ENCODE measurements at places on chromosomes 2 and 18.

DNA sequence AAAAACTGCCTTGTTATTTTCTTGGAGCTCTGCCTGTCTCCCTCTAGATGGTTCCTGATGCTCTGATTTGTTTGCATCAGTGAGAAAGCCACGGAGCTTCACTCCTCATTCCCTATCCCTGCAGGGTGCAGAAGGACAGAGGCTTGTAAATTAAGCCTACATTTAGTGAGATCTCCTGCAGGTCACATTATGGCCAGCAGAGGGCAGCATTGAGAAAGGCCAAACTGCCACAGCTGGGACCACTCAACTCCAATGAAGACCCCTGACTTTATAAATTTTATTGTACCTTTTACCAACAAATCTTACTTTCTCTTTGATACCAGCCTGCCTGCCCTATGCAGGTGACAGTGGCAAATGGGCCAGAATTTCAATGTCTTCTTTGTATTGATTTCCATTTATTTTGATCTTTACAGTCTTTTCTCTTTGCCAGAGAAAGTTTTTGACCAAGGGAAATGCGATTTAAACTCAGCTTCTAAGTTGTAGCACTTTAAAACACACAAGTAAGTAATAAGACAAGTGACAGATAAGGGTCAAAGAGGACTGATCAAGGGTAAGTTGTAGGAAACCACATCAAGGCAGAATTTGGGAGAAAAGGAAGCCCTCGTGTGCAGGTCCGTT, 1029.1 kb upstream of the KLHL29 start:
- DNase-seq, result peak; percentile 74

DNA sequence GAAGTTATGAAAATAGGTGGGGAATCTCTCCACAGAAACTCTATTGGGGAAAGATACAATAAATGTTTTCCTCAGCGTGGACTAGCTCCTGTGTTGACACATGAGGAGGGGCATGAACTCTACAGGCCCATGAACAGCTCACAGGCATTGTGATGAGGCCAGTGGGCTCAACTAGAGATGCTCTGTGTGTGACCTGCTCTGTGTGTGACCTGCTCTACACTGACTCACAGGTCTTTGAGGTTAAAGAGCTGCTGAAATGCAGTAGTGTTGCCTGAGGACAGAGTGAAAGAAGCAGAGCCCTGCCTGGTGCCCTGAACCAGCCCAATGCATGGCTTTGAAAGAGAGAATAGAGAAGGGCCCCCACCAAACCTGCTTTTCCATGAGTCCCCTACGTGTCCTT, 117.6 kb downstream of the MCFD2 start:
- DNase-seq, result no peak

DNA sequence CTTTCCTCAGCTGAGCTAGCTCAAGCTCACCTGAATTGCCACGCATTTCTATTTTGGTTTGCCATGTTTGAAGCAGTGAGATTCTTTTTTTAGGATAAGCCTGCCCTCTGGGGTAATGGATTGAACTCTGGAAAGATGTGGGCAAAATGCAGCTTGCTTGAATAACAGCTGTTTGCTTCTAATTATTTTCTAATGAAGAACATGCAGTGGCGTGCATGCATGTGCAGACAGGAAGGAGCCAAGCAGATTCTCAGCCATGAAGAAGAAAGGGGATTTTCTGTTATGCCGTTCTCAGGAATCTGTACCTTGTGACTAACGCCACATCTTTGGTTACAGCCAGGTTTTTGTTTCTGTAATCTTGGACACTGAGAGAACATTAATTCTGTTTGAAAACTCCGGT, 171.2 kb downstream of the ANTXR1 start:
- DNase-seq, result no peak

GRCh38 chr2:46518861-46519260, 39.5 kb downstream of the TMEM247 start:
- DNase-seq, result no peak

DNA sequence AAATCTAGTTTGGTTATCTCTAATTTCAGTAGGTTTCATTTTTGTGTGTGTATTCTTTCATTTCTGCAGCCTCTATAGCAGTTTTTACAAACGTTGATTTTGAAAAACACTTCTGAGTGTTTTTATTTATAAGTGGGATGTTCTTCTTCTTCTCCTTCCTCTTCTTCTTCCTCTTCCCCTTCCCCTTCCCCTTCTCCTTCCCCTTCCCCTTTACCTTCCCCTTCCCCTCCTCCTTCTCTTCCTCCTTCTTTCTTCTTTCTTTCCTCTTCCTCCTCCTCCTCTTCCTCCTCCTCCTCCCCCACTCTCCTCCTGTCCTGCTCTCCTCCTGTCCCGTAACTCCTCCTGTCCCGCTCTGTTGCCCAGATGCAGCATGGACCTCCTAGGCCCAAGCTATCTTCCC, 4.2 kb downstream of the UGGT1 start:
- DNase-seq, result no peak

DNA sequence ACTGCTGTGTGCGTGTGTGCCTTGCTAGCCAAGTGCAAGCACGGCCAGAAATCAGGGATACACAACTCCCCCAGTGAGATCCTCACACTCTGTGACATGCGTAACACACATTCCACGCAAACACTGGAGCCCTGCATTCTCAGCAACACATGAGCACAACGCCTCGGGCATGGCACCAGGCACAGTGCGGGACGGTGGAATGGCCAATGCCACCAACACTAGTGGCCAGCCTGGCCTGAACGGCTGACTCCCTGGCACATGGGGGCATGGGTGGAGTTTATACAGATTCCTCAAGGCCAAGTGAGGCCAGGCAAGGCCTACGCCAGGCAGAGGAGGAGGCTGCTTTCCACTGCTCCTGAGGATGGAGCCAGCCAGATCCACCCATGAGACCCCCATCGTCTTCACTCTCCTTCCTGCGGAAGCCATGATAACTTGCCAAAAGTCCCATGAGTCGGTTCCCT, 56.2 kb downstream of the ANKMY1 start:
- DNase-seq, result no peak

- DNase-seq, result no peak
Observed at GRCh38 chr2:172734711-172735581, 699 bp upstream of the RAPGEF4 start.

DNA sequence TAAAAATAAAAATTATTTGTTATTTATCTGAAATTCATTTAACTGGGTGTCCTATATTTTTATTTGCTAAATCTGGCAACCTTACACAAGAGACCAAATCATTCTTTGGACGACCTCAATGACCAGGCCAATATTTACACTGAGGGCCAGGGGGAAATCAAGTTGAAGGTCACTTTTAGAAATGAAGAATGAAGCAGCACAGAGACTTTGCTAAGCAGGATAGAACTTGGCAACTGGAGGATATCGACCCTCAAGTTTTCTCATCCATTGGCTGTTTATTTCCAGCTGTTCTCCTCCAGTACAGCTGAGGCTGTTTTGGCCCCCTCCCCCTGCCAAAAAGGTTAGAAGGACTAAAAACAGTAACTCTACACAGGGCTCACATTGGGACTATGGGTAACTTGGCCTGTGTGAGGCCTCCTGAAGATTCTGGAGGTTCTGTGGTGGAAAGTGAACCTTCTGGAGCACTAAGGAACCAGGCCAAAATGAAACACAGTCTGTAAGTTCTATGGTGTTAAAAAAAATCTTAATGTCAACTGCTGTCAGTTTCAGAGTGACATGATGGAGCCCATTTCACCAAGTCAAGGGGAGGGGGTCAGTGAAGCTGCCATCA, 32.2 kb upstream of the ZFP36L2 start:
- DNase-seq, result no peak

GRCh38 chr2:161030260-161031063, 129.8 kb upstream of the TANK start:
- no peak for DNase-seq

- no peak for DNase-seq
Observed at GRCh38 chr2:222554517-222554916, 101.4 kb downstream of the FARSB start.

GRCh38 chr2:145961846-145962245, 1441.9 kb upstream of the ZEB2 start:
- DNase-seq, result no peak

DNA sequence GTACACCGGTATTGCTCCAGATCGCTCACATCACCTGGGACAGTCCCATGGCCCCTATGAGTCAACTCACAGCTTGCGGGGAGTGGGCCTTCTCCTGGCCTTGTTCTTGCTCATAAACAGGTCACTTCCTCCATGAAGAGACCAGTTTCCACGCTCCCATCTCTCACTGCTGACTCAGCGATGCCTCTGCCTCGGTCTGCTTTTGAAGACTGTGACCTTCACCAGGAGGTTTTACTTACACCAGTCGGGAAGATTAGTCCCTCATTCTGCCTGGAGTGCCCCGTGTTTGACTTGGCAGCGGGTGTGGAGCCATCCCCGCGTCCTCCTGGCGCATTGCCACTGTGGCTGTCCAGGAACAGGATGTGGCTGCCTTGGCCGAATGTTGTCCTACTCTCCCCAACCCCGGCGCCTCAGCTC, 159.8 kb downstream of the RHBDD1 start:
- DNase-seq, result no peak

DNA sequence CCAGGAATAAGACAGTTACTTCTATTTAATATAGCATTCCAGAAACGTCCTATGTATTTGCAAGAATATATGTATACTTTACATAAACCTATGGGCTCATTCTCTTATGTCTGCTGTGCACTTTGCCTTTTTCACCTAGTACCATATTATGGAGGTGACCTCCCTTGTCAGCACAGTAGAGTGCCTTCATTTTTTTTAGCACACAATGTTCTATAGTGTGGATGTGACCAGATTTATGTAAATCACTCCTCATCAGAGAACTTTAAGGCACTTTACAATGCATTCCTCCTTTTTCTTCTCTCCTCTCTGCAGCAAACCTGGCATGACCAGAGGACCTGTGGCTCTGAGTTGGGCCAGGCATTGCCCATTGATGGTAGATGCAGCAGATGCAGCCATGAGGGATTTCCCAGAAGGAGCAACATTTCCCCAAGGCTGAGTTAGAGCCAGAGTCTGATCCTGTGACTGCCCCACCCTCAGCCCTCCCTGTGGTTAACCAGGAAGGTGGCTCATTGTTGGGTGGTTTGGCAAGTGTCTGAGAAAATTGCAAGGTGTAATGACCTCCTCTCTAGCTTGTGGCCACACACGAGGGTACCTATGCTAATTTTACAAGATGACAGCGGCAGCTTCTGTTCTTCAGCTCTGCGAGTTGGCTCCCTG, 76.5 kb upstream of the DLX2 start:
- DNase-seq, result no peak

DNA sequence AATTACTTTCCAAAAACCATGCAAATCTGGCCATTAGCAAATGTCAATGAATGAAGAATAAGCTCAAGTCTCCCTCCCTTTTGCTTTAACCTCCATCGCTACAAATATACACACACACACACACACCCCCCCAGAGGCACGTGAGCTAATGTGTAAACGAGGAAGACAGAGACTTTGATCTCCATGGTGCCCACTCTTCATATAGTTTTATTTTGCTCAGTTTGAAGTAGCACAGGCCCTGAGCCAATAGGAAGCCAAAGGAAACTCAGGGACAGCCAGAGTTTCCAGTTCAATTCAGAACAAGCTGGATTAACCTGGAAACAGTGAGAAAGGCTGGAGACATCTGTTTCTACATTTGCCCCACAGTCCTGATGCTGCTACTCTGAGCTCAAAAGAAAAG, 248.4 kb upstream of the MEIS1 start:
- no peak for DNase-seq

- DNase-seq, result no peak
Observed at GRCh38 chr18:55229682-55230081, 270.4 kb upstream of the CCDC68 start.

DNA sequence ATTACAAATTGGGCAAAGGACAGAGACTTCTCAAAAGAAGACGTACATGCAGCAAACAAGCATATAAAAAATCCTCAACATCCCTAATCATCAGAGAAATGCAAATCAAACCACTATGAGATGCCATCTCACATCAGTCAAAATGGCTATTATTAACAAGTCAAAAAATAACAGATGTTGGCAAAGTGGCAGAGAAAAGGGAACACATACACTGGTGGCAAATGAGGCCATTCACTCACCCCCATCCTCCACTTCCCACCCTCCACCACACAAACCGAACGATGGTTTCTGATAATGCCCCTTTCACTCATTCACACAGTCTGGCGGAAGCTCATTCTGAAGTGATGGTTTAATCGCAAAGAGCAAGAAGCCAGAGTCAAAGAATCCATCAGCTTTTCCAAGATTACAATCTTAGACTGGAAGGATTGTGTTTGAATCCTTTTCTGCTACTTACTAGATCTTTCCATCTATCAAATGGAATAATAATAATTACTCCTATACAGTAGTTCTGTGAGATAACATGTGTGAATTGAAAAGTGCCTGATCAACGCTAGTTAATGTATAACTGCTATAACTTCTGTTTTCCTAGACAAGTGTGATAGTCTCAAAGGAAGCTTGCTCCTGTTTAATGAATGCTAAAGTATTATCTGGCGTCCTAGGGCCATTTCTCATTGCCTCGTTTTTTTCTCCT, 16.9 kb upstream of the CD28 start:
- DNase-seq, result no peak

GRCh38 chr2:177325554-177325953, 61.0 kb upstream of the NFE2L2 start:
- no peak for DNase-seq

GRCh38 chr2:237418300-237418699, 4.3 kb upstream of the COL6A3 start:
- DNase-seq, result no peak

- no peak for DNase-seq
Observed at GRCh38 chr2:28713577-28714298, 37.9 kb upstream of the PPP1CB start.

DNA sequence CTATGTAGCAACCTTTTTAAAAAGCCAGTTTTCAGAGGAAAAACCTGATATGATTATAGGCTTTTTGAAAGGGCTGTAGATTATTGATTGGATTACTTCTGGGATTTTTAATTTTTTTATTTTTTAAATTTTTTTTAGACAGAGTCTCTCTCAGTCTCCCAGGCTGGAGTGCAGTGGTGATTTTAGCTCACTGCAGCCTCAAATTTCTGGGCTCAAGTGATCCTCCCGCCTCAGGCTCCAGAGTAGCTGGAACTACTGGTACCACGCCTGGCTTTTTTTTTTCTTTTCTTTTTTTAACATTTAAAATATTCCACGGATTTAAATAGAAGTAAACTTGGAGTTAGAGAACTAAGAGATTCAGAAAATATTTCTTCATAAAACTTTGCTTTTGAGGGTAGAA, 1.2 kb downstream of the MRPL19 start:
- no peak for DNase-seq

DNA sequence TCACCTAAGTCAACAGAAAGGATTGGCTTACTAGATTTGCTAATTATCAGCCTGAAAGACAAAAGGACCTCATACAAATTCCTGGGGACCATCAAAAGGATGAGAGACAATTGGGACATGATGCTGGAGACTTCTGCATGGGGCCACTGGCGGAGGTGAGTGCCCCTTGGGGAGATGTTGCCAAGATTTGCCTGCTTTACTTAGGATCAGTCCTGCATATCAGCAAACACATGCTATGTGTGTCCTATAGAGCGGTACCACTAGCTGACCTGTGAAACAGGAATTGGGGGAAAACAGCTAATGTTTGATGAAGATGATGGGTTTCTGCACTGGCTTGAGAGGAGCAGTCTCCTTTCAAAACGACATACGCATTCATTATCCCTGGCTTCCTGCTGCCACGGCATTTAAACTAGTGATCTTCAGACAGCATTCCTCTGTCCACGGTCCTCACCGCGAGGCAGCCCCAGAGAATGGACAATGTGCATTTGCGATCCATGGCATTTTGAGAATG, 104.2 kb downstream of the TGIF1 start:
- DNase-seq, result peak; percentile 18
